Hematopoietic multipotent progenitor cell treated with erythropoietin and hydrocortisone succinate and interleukin-3 and kit ligand, for 4 days (in vitro differentiated cells): ENCODE measurements at places on chromosomes 13 and 19.
A peak's percentile ranks its signal among the peaks of the same experiment; 100 is the strongest.

DNA sequence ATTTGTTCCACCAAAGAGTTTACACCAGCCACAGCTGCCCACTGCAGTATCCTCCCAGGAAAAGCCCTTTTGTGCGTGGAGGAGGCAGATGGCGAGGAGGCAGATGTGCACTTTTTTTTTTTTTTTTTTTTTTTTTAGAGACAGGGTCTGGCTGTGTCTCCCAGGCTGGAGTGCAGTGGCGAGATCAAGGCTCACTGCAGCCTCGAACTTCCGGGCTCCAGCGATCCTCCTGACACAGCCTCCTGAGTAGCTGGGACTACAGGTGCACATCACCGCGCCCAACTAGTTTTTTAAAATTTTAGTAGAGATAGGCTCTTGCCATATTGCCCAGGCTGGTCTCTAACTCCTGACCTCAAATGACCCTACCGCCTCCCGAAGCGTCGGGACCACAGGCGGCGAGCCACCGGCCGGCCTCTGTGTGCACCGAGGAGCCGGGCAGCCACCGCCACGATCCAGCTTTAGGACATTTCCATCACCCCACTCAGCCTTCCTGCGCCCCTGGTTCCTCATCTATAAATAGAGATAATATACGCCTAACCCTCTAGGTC is 563 bp upstream of the PDCD5 start:
- no peak for DNase-seq

DNA sequence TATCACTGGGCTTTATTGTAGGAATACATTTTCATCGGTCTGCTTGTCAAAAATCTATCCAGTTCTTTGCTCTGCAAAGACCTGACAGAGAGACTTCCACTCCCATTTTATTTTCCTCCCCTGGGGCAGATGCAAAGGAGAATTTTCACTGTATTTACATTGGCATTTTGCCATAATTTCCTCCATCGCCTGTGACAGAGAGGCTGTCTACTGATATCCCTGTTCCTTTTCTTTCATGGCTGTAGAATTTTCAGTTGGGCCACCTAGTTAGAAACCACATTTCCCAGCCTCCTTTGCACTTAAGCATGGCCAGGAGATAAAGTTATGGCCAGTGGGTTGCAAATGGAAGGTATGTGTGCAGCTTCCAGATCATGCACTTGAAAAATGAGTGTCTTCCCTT is 89.3 kb downstream of the NUFIP1 start:
- DNase-seq = no peak

DNA sequence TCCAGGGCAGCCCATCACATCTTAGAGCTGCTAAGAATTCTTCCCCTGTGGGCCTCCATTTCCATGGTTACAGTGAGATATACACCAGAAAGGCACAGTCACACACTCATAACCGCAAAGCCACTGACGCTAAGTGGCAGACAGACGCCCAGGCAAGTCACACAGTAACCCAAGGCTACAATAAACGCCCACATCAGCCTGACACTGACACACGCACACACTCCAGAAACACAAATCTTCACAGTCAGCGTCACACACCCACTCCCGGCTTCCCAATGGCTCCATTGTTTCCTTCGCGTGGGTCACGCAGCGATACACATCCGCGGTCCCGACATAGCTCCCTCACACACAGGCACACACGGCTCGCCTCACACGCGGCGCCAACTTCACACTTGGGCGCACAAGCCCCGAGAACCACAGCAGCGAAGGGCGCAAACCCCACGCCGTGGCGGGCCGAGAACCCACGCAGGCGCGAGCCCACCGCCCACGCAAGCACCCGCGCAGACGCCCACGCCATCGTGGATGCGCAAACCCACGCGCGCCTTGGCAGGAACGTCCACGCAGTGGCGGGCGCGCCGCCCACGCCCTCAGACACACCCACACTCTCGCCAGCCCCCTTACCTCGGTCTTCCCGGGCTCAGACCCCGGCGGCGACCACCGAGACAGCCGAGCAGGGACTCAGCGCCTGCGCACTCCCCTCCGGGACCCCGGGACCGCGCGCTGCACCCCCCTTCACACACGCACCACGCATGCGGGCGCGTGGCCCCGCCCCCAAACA is at the start of gene ZNF667:
ZNF667 (minus strand) TSS at position 695 of the 778 bp plus-strand sequence. CDS start 14,975 bp downstream, outside the sequence.
- peak; percentile 85 for DNase-seq

- no peak for DNase-seq
Observed at GRCh38 chr13:109233293-109233692, 553.1 kb downstream of the IRS2 start.

GRCh38 chr13:109650861-109651260 is 135.5 kb downstream of the IRS2 start:
- DNase-seq = no peak

DNA sequence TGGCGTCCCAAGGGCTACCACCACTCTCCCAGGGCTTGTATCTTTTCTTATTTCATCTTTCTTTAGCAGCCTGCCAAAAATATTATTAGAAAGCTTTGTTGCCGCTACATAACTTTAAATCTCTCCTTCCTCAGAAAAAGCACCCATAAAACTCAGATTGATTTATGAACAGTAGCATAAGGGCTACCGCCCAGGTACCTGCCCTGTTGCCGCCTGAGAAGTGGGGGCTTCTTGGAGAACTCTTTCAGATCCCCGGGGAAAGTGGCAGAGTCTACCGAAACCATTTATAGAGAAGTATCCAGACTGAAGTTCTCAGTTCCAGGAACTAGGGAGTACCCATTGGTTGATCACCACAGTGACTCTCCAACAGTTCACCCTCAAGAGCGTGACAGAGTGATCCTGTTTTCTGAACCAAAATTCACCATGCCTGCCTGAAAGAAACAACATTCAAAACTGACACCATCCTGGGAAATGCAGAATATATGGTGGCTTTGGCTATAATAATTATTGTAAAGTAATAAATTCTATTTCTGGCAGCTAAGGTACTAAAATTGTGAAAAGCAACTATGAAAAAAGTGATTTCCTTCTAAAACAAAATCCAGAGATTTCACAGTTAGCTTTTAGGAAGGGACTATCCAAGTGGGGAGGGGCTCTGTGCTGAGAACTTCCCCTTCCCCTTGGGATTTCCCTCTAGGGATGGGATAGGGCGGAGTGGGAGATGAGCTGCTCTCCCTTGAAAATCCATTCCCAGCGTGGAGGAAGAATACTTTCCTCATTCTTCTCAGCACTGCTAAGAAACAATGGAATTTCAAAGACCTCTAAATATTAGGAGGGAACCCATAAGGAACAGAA is 877 bp upstream of the N4BP2L1 start:
- peak; percentile 67 for DNase-seq

DNA sequence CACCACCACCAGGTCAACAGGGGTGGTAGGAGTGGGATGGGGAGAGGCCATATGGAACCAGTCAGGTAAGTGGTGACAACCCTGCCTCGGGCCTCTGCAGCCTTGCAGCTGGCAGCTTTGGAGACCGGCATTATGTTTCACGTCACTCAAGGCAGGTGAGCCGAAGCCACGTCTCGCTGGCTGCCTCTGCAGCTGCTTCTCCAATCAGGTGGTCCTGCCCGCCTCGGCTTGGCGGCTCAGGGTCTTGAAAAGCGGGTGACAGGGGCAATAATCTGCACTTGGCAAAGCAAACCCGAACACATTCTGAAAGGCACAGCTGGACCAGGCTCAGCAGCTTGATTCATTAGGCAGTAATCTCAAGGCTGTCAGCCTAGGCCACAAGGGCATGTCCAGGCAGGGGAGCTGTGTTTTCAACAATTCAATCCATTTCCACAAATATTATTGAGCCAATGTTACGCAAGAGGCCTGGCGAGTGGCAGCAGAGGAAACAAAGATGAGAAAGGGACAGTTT is 77.4 kb upstream of the PCDH8 start:
- DNase-seq = no peak

- DNase-seq = peak; percentile 77
Observed at GRCh38 chr19:7272856-7273578, 21.2 kb downstream of the INSR start.

GRCh38 chr13:49869519-49869918 is 66.6 kb downstream of the SPRYD7 start:
- peak; percentile 34 for DNase-seq

GRCh38 chr13:25945596-25945995 is 106.2 kb downstream of the SHISA2 start:
- DNase-seq = no peak
